ENCODE measurements at places on chromosomes 6 and 20.

DNA sequence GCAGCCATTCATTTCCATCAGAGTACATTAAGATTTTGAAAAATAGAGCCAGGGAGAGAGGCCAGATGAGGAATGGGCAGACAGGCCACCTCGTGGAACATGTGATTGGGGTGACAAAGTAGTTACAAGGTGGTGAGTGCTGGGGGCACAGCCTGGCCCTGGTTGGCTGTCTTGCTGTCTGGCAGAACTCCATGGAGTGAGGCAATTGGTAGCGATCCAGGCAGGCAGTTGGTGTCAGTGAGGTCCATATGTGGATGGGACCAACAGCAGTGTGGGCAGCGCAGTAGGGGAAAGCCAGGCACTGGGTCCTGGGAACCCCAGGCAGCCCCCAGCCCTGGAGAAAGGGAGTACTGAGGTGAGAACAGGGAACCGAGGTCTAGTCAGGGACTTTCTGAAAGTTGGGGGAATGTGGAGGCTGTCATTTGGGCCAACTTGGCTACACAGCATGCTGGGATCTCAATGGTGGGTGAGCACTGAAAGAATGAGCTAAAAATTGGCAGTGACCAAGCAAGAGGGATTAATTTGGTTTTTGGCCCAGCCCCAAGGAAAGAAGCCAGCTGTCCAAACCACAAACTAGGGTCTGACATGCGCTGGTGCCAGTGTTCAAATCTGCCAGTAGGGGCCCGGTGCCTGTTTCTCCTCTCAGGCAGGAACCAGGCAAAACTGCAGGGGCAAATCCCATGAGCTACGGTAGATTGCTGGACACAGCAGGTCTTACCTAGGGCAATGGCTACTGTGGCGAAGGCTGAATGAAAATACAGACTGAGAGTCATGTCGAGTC, 61.4 kb upstream of the E2F3 start:
- no peak for DNase-seq

GRCh38 chr6:71745525-71745924, 140.8 kb upstream of the RIMS1 start:
- DNase-seq, result no peak

DNA sequence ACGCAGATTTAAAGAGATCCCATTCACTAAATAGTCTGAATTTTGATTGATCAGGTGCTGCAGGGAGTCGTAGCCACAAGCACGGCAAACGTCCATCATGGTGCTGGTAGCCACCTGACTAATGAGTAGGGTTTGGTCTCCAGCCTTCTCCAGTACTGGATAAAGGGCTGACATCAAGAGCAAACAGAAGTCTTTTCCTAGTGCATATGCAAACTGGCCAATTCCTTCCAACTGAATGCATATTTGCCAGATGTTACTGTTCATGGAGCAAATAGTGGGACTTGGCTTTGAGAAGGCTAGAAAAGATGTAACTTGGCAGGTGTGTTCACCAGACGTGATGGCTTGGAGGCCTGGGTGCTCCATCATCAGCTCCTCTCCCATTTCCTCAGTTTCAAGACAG, 21.6 kb downstream of the TTI1 start:
- no peak for DNase-seq

DNA sequence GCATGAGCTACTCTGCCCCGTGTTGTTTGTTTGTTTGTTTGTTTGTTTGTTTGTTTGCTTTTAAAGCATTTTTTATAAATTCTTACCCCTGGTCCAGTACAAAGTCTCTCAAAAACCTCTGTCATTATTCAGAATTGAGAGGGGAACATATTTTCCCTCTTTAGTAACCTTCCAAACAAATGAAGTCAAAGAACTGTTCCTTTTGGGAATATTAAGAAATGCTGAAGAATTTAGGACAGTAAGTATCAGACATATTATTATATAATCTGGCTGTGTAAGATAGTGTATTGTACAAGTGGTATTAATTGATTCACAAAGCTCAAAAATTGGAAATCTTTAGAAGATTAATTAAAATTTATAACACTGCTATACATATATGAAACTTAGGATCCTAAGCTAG, 54.7 kb downstream of the BMP5 start:
- DNase-seq, result no peak

GRCh38 chr6:28758046-28758817, 165.6 kb downstream of the TRIM27 start:
- DNase-seq, result no peak

DNA sequence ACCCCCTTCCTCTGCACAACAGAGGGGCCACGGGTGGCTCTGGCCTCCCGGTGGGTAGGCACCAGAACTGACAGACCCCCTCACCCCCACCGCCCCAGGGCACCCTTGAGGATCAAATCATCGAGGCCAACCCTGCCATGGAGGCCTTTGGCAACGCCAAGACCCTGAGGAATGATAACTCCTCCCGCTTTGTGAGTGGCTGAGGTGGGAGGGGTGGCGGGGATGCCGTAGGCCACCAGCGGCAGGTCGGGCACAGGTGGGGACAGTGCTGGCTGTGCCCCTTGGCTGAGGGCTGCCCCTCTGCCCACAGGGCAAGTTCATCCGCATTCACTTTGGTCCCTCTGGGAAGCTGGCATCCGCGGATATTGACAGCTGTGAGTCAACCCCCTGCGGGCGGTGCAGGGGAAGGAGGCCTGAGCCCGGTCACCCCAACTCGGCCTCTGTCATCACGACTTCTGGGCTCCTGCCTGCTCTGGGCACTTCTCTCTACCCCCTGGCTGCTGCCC, 29.1 kb downstream of the MYH7B start:
- DNase-seq, result no peak

DNA sequence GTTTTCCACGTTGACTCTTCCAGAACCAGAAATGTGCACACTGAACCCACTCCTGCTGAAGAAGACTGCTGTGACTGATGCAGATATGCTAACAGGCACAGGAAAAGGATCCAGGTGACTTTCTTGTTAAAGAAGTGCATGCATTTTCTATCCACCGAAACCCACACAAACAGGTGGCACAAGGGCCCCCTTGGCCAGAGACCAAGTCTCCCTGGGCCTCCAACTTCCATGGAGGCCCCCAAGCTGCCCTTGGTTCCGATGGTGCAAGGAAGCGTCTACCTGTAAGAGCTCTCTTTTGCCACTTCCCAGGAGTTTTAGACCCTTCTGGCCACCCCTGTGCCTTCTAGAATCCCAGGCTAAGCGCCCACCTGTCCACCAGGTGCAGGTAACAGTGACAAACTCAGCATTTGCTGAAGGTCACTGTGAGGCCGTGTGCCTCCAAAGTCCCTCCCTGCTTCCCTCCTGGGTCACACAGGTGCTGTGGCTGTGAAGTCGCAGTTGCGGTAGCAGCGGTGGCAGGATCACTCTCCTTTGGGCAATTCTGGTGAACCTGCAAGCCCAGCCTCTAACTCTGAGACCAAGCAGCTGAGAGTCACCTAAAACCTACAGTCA, 134.8 kb downstream of the PXDC1 start:
- no peak for DNase-seq

DNA sequence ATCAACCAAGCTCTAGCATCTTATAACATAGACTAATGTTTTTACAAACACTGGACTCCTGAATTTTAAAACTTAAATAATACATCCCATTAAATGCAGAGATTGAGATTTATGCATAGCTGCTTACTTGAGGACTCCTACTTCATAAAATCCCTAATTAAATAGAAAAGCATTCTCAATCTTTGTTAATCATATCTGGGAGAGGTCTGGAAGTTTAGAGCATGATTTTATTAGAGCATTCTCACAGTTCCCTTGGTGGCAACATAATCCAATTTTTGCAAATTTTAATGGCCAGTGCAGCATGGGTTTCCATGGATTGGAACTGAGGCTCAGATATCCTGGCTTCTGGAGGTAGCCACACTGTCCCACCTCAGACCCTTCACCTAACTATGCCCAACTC, 19.5 kb downstream of the BTBD3 start:
- no peak for DNase-seq

DNA sequence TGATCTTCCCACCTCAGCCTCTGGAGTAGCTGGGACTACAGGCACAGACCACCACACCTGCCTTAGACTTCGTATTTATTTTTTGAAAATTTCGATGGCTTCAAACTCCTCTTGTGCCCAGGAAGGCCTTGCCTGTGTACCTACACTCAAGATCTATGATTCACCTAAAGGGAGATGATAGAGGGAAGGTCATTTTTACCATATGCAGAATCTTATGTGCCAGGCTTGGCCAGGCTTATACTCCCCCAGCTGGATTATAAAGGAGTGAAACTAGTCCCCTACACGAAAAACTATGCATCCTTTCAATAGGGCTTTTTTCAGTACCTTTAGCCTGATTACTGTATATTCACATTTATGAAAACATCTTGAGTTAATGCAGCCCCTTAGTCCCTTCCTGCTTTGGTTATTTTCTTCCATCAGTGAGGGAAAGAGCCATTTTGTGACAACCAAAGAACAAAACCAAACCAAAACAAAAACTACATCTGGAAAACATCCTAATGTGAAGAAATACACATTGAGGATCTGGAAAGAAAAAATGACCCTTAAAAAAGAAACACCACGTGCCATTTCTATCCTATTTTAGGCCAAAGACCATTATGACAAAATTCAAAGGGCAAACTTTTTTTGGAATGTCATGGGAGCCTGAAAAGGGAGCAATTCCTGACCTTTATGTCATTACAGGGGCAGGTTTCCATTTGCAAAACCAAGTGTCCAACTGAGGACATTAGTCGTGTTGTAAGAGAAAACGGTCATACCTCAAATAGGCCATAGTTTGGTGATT, 34.7 kb downstream of the RIPOR2 start:
- no peak for DNase-seq

DNA sequence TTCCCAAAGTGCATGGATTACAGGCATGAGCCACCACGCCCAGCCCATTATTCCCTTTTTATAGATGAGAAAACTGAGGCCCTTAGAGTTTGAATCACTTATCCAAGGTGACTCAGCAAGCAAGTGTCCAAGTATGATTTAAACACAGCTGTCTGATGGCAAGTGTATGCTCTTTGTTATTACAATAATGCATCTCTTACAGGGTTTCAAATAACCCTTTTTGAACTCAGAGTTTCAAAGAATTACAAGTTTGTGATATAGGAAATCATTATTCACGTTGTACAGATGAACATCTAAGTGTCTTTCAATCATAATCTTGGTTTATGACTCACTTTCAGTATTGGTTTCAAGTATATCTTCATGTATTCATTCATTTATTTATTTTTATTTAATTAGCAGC, 63.0 kb downstream of the CD83 start:
- no peak for DNase-seq

- no peak for DNase-seq
These were observed 25.7 kb downstream of the RCAN2 start for GRCh38 chr6:46465294-46466165.

- DNase-seq, result no peak
These were observed 3.1 kb downstream of the MMP9 start for GRCh38 chr20:46011631-46012482.

- no peak for DNase-seq
These were observed 151.4 kb upstream of the CHD6 start for GRCh38 chr20:41769592-41770018.

GRCh38 chr6:132003516-132004178, 52.5 kb upstream of the CCN2 start:
- DNase-seq, result no peak

DNA sequence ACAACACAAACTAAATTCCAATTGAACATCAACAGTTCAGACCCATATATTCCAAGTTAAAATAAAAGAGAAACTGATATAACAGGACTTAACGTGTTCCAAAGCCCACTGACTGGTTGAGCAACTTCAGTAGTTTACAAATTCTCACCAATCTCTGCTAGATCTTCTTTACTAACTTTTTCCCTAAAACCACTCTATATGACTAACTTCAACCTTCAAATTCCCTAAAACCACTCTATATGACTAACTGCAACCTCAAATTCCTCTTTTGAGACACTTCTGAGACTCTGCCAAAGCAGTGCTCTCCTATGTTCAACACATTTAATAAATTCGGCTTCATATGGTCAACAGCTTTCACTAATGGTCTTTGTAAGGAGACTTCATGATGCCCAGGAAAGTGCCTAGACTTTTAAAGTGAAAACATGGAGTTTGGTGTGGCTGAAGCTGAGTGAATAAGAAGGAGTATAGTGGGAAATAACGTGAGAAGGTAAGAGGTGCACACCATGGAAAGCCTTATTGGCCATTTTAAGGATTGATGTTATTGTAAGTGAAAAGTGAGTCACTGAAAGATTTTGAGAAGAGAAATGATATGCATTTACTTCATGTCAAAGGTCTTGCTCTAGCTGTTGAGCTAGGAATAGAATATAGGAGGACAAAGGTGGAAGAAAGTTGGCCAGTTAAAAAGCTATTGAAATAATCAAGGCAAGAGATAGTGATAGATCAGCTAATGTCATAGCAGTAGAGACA, 134.0 kb upstream of the HCRTR2 start:
- no peak for DNase-seq

DNA sequence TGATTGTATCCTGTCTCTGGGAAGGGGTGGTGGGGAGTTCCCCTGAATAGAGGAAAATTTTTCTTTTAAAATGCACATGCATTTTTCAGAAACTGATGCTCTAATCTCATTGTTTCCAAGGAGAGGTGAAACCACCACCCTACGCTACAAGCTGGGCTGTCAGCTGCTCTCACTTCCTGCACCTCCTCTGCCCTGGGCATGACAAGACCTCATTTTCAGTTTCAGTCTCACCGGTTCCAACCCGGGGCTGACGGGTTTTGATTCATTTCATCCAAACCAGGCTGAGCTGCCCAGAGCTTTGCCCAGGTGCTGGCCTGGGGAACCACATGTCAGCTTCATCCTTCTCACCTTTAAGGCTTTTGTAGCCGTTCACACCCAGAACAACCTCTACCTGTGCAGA, 99.7 kb downstream of the EYA2 start:
- DNase-seq, result no peak

DNA sequence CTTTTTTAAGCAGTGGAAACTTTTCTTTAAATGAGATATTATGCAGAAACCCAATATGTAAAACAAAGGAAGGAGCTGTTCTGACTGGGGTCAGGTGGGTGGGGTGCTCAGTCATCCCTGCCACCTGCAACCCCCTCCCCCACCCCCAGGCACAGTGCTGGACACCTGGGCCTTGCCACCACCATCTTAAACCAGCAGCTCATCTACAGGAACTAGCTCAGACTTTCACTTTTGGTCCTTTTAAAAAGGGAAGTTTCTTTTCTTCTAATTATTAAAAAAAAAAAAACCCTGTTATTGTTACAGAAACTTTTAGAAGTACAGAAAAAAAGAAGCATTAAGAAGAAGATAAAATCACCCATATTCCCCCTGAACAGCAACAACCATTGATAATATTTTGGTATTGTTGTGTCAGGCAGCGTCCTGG, 37.1 kb downstream of the PPP1R16B start:
- DNase-seq, result no peak

DNA sequence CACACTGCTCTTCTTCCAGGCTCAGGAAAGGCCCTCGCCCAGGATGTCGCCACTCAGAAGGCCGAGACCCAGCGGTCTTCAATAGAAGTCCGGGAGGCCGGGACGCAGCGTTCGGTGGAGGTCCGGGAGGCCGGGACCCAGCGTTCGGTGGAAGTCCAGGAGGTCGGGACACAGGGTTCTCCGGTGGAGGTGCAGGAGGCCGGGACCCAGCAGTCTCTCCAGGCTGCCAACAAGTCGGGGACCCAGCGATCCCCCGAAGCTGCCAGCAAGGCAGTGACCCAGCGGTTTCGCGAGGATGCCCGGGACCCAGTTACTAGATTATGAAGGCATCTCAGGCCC, 1.0 kb downstream of the KHDC3L start:
- DNase-seq, result no peak

Measured in left kidney (tissue), 8 donors.